Left forelimb (tissue), 1 donor: ENCODE measurements at places on chromosomes 3 and 15.

GRCh38 chr3:32913790-32914446 lies 37.5 kb upstream of the CCR4 start:
- DNase-seq = no peak

DNA sequence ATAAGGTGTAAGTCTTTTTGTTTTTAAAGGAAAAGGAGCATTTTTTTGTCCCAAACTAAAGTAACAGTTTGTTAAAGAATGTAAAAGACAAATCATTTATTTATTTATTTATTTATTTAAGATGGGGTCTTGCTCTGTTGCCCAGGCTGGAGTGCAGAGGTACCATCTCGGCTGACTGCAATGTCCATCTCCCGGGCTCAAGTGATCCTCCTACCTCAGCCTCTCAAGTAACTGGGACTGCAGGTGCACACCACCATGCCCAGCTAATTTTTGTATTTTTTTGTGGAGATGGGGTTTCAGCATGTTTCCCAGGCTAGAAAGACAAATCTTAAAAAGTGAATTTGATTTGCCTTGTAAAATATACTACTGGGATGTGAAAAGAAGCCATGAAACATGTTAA lies 86.3 kb upstream of the PLXND1 start:
- no peak for DNase-seq

- no peak for DNase-seq
Measured at GRCh38 chr3:129506231-129506742, 22.2 kb upstream of the RHO start.

- no peak for DNase-seq
Measured at GRCh38 chr3:143596957-143597642, 251.2 kb downstream of the SLC9A9 start.

DNA sequence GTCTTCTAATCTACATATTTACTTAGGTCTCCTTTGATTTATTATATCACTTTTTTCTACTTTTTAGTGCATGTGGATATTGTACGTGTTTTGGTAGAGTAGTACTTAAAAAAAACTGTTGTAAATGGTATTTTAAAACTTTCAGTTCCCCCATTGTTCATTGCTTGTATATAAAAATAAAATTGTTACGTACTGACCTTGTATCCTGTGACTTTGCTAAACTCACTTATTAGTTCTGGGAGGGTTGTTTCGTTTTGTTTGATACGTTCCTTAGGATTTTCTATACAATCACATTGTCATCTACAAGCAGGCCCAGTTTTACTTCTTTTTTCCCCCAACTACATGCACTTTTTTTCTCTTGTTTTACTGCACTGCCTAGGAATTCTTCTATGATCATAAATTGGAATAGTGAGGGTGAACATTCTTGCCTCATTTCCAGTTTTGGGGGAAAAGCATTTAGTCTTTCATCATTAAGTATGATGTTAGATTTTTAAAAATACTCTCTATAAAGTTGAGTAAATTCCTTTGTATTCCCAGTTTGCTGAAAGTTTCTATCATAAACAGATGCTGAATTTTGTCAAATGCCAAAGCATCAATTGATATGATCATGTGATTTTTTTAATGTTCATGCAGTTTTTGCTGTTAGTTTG lies 33.5 kb upstream of the ACKR4 start:
- no peak for DNase-seq

DNA sequence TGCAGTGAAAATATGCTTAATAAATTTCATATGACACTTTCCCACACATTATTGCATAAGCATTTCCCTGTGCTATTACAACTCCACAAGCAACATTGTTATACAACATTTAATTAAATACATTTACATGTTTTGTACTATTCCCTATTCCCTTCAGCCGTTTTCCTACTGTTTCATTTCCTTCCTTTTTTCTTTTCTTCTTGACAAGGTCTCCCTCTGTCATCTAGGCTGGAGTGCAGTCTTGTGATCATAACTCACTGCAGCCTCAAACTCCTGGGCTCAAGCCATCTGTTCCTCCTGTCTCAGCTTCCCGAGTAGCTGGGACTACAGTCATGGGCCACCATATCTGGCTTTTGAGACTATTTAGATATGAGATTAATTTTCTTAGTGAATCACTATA lies 254.7 kb downstream of the NFKBIZ start:
- no peak for DNase-seq

GRCh38 chr3:7315037-7315436 lies 454.1 kb downstream of the GRM7 start:
- no peak for DNase-seq

GRCh38 chr15:69813881-69814280 lies 283.8 kb downstream of the TLE3 start:
- no peak for DNase-seq

DNA sequence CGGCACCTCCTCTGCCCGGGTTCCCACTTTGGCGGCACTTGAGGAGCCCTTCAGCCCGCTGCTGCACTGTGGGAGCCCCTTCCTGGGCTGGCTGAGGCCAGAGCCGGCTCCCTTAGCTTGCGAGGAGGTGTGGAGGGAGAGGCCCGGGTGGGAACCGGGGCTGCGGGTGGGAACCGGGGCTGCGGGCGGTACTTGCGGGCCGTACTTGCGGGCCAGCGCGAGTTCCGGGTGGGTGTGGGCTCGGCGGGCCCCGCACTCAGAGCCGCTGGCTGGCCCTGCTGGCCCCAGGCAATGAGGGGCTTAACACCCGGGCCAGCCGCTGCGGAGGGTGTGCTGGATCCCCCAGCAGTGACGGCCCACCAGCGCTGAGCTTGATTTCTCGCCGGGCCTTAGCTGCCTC lies 14.4 kb upstream of the DAPK2 start:
- DNase-seq = no peak

- no peak for DNase-seq
Measured at GRCh38 chr3:188209740-188210139, 55.8 kb downstream of the LPP start.

DNA sequence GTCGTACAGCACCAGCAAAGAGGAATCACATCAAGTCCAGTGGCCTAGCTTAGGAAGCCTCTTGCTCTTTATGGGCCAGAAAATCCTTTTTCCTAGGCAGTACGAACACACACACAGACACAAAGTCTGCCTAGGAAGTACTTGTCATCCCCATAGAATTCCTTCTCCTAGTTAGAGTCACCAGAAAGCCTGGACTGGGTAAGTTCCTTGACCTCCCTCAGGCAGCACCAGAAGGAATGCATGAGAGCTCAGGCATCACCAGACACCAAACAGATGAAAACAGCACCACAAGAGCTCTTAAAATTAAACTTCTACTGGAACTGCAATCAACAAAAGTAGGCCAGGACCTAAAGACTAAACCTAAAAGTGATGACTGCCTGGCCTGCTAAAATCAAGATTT lies 192.9 kb upstream of the CCDC54 start:
- no peak for DNase-seq

DNA sequence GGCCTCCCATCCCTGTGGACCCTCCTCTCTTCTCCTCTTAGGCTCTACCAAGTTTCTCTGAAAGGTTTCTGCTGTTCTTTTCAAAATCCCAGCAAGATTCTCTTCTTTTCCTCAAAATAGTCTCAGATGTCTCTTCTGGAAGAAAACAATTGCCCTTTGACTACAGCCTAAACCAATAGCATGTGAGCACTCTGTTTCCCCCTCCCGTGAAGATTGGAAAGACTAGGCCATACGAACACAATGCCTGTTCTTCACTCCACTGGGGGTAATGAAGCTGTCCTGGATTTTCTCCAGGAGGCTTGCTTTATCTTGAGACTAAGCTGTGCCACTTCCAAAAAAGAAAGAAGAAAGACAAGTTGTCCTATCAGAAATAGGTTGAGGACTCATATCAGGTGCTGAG lies 178.7 kb upstream of the MCTP2 start:
- no peak for DNase-seq

GRCh38 chr3:175477651-175478224 lies 618.6 kb downstream of the NAALADL2 start:
- DNase-seq = no peak
